CD4-positive, alpha-beta T cell treated with Interleukin-6 for 4 hours (primary cell): ENCODE measurements at places on chromosomes 16 and 17.

DNA sequence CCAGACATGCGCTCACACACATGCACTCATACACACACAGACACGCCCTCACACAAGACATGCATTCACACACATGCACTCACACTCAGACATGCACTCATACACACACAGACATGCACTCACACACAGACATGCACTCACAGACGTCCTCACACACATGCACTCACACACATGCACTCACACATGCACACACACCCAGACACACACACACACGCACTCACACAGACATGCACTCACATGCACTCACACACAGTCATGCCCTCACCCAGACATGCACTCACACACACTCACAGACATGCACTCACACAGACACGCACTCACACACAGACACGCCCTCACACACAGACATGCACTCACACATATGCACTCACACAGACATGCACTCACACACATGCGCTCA, 2.1 kb upstream of the ZNF469 start:
- no peak for DNase-seq

GRCh38 chr17:65542610-65543009, 18.8 kb downstream of the AXIN2 start:
- DNase-seq = no peak

- DNase-seq = no peak
Observed at GRCh38 chr16:66375451-66375850, 9.0 kb downstream of the CDH5 start.

GRCh38 chr17:61343576-61343975, 56.1 kb upstream of the TBX2 start:
- no peak for DNase-seq

DNA sequence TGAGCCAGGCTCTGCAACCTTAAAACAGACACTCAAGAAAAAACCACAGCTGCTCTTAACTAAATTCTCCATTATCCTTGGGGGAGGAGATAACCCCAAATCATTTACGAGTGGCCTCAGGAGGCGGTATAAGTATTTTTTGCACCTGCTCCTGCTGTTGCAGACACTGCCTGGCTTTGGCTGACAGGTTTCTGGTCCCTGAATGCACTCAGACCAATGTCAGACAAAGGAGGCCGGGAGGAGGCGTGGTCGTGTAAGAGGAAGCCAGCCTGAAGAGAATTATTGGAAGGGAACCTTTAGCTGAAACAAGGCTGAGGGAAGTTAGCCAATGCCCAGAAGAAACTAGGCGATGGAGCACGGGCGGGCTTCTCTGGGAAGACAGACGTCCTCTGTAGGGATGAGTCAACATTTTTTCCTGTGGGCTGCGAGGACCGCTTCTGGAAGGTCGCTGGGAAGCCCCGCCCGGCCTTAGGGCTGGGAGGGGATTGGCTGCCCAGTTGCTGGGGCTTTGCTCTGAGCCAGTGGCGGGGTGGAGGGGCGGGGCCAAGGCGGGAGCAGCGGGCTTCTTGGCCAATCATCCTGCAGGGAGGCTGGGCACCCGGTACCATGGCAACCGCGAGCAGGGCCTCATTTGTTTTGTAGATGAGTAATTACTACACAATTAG, 82.3 kb downstream of the CCDC182 start:
- DNase-seq = peak; percentile 43

GRCh38 chr16:54359081-54359480, 72.5 kb upstream of the IRX3 start:
- DNase-seq = no peak

DNA sequence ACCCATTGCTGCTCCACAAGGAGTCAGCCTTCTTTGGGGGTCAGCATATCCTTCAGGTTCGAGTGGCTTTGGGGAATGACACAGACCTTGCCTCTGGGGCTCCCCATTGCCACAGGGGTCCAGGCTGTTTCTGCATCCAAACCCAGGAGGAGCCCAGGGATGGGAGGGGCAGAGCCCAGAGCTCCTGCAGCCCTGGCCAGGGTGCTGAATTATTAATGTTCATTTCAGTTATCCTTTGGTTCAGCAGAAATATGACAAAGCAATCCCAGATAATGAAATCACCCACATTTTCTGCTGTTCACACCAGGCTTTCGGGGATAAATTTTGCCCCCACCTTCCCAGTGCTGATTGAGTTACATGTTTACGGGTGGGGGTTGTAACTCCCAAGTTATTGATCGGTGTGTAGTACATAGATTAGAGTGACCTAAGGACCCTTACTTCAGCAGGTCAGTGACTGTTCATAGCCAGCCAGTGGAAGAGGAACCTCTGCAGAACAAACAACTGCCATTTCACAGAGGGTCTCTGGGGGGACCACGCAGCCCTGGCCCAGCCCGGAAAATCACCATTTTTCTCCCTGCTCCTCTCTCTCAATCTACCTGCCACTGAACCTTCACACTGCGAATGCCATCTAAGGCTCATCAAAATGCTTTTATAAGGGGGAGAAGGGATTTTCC, 240.3 kb upstream of the N4BP1 start:
- DNase-seq = no peak

DNA sequence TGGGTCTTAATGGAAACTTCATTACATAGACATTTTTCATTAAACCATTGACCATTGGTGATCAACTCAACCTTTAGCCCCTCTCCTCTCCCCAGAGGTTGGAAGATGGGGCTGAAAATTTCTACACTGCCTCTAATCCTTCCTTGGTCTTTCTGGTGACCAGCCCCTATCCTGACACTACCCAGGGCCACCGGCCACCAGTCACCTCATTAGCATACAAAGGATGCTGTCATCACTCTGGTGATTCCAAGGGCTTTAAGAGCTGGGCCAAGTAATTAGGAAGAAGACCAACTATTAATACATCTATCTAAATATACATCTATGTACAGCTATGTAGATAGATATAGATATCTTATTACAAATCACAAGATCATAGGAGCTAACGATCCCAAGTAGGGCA, 111.2 kb upstream of the IRX6 start:
- no peak for DNase-seq

- DNase-seq = no peak
Observed at GRCh38 chr16:51410125-51410524, 259.1 kb upstream of the SALL1 start.

DNA sequence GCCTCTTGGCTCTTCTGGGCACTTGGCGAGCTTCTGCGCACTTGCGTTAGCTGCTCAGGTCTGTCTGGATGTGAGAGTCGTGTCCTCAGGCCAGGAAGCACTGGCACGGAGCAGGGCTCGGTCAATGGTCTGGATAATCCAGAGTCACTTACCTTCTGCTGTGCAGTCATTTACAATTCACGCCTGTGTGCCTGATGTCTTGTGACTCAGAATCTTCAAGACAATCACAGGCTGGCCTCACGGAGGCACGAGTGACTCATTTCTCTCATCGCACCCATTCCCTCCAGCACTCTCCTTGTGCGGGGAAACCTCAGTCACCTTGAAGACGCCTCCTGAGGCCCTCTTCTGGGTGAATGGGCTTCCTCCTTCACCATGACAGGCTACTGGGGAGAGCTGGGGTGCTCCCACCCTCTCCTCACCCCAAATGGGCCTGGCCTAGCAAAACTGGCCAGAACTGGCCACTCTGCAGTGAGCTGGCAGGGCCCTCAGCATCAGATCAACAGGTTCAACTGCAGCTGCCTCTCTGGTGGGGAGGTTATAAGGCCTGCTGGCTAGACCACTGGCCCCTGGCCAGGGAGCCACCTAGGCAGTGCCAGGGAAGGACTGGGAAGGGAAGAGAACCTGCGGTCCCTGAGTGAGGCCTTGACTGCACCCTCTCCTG, 1.9 kb upstream of the CAPN15 start:
- peak; percentile 70 for DNase-seq

- peak; percentile 87 for DNase-seq
Observed at GRCh38 chr17:48618256-48618896, 3.3 kb upstream of the HOXB8 start.

DNA sequence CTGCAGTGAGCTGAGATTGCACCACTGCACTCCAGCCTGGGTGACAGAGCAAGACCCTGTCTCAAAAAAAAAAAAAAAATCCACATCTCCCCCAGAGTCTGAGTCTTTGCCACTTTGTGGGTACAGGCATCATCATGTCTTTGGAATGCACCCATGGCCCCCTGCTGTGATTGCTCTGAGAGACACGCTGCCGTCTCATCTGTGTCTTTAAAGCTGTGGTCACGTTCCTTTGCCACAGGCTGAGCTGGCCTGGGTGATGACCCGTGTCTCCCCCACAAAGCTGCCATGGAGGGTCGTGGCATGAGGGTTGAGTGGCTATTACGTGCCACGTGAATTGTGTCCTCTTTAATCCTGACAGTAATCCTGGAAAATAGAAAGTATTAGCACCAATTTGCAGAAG, 20.2 kb downstream of the CRISPLD2 start:
- DNase-seq = no peak

DNA sequence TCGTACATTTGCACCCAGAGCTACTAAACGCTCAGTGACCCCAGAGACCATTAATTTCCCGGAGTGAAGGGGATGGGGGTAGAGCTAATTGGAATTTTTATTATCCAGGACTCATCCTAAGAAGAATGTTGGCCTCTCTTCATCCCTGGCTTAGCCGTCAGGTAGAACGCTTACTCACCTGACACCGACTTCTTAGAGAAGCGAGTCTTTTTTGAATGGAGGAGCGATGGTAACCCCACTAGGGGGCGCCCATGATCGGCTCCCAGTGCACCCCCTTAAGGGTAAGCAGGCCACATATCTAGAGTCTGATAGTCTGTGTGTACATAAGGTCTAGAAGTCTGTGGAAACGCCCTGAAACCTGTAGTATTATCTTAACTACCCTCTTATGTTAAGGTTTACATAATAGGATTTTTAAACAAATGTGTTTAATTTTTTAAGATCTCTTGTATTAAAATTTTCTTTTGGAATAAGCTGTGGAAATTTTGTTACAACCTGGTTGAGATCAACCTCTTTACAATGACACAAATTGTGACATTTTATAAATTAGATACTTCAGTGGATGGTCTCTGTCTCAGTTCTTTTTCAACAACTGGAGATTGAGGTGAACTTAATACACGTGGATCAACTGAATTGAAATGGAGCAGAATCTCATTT, 229.8 kb downstream of the CPPED1 start:
- peak; percentile 59 for DNase-seq

- no peak for DNase-seq
Observed at GRCh38 chr17:80818871-80819270, 172.8 kb upstream of the CHMP6 start.

DNA sequence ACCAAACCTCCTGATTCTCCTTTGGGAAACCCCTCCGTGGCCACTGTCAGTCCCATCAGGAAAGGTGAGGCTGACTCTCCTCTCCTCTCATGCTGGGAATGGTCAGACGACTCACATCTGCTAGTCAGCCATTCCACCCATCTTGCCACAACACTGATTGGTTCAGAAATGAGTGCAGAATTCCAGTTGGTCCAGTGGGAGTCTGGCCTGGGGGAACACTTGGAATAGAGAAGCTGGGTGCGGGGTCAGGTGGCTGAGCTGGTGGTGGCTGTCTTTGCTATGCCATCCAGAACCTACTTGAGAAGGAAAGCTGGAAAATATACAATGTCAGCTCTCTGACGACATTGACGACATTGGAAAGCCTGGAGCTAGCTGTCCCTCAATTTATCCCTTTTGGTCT, 23.6 kb upstream of the PLLP start:
- DNase-seq = no peak

- no peak for DNase-seq
Observed at GRCh38 chr17:72952641-72953315, 139.7 kb downstream of the SLC39A11 start.

DNA sequence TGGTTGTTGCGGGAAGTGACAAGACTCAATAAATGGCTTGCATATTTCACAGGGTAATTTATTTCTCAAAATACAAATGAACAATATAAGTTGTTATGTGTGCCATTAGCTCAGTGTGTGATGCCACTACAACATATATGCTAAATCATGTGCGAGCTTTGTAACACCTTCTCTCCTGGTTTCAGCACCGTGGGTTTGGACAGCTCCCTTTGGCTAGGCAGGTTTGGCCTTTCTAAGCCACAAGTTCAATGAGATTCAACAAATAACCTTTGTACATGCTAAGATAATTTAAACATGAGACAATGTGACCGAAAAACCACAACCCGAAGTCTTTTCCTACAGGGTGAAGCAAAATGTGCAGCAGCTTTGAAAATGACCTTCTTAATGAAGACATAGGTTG, 563.9 kb downstream of the TMEM114 start:
- no peak for DNase-seq

DNA sequence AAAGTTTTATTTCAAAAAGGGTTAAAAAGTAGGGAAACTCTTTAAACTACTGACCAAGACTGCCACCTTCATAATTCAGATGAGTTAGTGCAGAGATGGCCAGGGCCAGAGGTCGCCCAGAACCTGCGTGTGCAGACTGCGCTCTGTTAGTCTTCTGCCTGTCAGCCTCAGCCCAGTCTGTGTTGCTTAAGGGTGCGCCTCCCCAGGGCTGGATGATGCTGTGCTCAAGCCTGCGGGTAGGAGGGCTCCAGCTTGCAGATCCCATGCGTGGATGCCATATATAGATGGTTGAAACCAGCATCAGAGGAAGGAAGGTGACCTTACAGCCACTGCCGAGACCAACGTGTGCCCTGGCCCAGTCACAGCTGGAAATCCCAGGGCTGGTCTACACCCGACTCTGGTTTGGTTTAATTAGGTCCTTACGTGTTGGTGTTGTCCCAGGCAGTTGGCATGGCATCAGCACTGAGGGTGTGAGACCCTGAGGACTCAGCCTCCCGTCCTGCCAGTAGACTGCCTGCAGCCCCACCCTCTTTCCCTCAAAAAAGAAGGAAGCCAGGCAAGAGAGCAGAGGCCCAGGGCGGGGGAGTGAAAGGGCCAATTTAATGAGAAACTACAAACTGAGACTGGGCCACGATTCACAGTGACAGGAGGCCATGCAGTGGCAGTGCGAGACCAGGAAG, 27.7 kb downstream of the CDIP1 start:
- DNase-seq = no peak

DNA sequence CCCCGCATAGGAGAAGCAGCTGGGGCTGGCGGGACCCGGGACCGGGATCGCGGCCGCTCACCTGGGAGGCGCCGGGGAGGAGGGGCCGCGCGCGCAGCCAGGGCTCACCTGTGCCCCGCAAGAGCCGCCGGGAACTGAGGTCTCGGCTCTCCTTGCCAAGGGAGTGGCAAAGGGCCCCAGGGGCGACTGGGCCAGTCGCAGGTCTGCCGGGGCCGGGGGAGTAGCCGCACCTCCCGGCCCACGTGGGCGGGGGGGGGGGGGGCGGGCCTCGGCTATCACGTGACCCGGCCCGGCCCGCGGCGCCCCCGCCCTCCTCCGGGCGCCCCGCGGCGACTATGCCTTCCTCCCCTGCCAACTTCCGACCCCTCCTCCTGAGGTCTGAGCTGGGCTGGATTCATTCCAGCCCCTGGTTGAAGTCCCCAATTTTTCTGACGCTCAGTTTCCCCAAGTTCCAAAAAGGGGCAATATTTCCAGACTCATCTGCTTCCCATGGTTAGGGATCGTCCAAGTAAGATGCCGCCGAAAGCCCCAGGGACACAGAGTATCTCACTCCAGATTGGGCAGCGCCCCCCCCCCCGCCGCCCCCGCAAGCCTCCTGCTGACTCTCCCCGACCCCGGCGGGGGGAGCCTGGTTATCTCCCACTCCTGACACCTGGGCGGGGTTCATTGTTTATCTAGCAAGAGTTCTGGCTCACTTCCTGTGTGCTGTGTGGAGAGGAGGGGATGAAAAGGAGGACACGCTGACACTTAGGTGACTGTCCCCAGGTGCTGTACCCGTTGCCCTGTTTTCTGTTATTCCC, at the start of gene TMC6:
Gene TMC6 (minus strand): TSS at position 205 of the 800 bp plus-strand sequence. CDS start 1,923 bp downstream, outside the sequence.
- peak; percentile 83 for DNase-seq

GRCh38 chr17:65966072-65966695, 225.7 kb downstream of the CEP112 start:
- DNase-seq = no peak

- no peak for DNase-seq
Observed at GRCh38 chr17:81527591-81528383, at the start of gene FSCN2. FSCN2 (plus strand) TSS chr17:81528377; CDS start chr17:81528532, 155 bp downstream.
